ENCODE measurements at places on chromosomes 6 and 20.

GRCh38 chr6:100965067-100965466 is 83.9 kb upstream of the ASCC3 start:
- DNase-seq: no peak

DNA sequence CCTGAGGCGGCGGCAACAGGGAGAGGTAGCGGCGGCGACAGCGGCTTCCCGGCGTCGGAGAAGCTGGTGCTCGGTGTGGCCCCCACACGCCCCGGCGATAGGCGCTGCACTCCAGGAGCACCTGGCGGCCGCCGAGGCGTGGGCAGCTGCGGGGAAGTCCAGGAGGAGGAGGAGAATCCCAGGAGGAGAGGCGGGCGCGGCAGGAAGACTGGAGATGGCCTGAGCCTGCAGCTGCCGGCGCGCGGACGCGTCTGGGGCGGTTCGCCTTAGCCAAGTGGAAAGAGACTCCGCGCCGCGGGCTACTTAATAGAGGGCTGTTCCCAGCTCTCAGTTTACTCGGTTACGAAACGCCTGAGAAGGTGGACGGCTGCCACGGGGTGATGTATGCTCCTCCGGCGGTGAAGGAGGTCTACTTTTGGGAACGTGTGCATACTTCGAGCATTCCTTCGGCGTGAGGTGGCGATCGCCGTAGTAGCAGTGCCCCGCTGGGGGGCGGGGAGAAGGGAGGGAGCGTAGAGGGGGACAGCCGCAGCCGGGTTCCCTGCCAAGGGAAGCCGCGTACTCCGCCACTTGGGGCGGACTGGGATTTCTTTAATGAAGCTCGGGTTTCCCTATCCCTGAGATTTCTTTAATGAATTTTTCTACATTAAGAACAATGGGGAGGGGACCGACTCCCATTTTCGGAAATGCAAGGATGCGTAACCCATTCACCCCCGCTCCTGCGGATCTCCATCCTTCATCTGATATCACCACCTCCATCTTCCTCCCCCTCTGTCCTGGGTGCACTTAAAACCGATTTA is at the start of gene COL12A1:
Gene COL12A1, minus strand, starts transcription at position 278 of the 800 bp plus-strand sequence. CDS start 3,261 bp downstream, outside the sequence.
- no peak for DNase-seq

GRCh38 chr20:62745279-62745951 is 36.8 kb downstream of the NTSR1 start:
- no peak for DNase-seq

GRCh38 chr20:33923740-33924139 is 70.0 kb upstream of the RALY start:
- DNase-seq: no peak

- DNase-seq: no peak
Measured at GRCh38 chr6:7243179-7243981, 69.6 kb downstream of the SSR1 start.

DNA sequence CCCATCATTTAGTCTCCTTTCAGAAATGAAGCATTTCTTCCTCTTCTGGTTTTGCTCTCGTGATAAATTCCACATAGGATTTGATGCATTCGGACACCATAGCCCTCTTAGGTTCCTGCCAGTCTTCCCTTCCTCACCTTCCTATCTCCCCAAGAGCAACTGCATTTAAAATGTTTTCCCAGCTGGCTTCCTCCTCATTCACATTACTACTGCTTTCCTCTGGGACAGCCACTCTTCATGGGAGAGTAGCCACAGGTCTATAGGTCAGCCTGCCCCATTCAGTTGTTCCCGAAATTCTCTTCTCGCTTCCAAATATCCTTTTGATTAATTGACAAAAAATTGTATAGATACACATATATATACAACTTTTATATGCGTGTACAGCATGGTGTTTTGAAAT is 214.2 kb upstream of the PDE10A start:
- no peak for DNase-seq

GRCh38 chr20:49283703-49284625 is 6.1 kb upstream of the ZNFX1 start:
- no peak for DNase-seq

DNA sequence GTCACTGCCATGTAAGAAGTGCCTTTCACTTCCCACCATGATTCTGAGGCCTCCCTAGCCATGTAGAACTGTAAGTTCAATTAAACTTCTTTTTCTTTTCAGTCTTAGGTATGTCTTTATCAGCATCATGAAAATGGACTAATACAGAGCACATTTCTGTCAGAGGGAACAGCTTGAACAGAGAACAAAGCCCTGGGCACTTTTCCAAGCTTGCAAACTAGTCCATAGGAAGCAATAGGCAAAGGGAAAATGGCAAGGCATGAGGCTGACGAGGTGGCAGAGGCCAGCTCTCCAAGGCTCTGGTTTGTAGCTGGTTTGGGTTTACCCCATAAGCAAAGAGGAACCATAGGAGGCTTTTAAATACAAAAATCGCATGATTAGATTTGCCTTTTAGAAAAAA is 185.1 kb upstream of the HDDC2 start:
- no peak for DNase-seq

GRCh38 chr6:137772541-137773250 is 94.4 kb upstream of the TNFAIP3 start:
- DNase-seq: no peak

GRCh38 chr6:12012558-12013306 is 620 bp downstream of the HIVEP1 start:
- DNase-seq: peak; percentile 39

- no peak for DNase-seq
Measured at GRCh38 chr6:100344761-100345160, 120.0 kb downstream of the SIM1 start.

DNA sequence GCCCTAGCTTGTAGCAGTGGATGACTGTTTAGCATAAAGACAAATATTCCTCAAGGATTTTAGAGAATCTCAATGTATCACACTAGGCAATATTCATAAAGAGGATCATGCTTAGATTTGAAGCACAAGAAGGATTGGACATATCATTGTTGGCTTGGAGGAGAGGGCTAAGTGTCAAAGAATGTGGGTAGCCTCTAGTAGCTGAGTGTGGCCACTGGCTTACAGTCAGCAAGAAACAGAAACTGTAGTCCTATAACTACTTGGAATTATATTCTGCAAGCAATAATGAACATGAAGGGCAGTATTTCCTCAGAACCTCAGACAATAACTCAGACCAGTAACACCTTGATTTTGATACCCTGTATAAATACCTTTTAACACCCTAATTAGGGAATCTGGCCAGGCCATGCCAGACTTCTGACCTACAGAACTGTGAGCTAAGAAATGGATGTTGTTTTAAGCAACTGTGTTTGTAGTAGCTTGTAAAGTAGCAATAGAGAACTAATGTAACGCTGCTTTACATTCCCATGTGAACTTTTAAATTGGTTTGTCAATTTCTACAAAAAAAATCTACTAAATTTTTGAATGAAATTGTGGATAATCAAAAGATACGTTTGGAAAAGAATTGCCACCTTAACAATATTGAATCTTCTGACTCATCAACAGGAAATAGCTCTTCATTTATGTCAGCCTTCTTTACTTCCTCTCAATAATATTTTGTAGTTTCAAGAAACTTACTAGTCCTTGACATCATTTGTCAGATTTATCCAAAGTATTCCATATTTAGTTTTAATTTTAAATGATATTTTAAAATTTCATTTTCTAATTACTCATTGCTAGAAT is 65.2 kb upstream of the RSPO3 start:
- no peak for DNase-seq

DNA sequence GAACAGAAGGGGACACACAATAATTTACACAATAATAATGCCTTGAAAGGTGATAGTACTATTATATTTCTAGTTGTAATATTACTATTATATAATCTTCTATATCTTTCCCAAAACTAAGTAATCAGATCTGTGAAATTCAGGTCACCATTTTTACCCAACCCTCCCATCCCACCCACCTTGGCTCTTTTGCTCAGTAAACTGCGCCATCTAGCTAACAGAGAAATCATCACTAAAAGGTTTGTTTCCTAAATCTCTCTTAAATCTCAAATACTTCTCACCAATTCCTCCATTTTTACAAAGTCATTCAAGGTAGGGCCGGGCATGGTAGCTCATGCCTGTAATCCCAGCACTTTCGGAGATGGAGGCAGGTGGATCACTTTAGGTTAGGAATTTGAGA is 83.4 kb downstream of the CDK19 start:
- DNase-seq: no peak

DNA sequence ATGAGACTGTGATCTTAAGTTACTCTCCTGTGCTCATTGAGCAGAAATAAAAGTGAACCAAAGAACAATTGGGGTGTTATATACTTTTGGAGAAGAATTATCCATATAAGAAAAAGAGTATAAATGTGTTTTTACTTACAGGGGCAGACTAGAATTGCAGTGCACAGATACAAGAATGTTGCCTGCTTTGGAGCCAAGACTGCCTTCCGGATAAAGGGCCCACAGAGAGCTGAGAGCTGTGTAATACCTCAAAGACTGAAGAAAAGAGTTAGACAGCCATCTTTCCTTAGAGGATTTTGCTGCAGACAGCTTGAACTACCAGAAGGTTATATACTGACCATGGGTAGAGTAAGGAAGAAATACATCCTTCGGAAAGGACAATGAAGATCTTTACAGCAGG is 1235.5 kb upstream of the CITED2 start:
- DNase-seq: no peak

DNA sequence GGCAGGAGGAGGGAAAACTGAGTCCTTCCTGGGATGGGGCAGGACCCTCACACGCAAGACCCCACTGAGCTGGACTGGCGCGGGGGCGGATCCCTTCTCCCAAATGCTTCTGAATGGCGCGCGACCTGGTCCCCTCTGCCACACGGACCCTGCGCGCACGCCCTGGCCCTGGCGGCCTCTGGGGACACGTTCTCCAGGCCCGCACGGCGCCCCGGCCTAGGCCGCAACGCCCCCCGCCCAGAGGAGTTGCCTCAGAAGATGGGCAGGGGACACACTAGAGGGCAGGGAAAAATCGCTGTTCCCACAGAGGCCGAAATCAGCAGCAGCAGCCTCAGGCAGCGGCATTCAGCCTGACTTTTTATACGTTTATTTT is 45.2 kb upstream of the OSTM1 start:
- no peak for DNase-seq

- no peak for DNase-seq
Measured at GRCh38 chr6:45665859-45666258, 288.1 kb upstream of the SUPT3H start.

DNA sequence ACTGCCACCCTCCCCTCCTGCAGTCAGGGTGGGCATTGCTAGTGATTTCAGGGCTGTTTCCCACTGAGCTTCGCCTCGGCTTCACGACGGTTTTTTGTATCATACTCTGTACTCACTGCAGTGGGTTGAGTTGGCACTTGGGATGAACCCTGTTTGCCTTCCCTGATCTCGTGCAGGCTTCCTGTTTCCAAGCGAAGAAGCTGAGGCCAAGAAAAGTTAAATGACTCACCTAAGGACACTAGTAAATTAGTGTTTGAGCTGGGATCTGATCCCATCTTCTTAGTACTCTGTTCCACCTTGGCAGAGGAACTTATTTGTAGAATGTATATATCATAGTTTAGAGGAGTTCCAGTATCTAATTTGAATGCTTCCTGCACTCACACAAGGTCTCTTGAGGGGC is 50.3 kb upstream of the VSTM2L start:
- DNase-seq: no peak

GRCh38 chr6:35238843-35239289 is 20.7 kb upstream of the ZNF76 start:
- no peak for DNase-seq

DNA sequence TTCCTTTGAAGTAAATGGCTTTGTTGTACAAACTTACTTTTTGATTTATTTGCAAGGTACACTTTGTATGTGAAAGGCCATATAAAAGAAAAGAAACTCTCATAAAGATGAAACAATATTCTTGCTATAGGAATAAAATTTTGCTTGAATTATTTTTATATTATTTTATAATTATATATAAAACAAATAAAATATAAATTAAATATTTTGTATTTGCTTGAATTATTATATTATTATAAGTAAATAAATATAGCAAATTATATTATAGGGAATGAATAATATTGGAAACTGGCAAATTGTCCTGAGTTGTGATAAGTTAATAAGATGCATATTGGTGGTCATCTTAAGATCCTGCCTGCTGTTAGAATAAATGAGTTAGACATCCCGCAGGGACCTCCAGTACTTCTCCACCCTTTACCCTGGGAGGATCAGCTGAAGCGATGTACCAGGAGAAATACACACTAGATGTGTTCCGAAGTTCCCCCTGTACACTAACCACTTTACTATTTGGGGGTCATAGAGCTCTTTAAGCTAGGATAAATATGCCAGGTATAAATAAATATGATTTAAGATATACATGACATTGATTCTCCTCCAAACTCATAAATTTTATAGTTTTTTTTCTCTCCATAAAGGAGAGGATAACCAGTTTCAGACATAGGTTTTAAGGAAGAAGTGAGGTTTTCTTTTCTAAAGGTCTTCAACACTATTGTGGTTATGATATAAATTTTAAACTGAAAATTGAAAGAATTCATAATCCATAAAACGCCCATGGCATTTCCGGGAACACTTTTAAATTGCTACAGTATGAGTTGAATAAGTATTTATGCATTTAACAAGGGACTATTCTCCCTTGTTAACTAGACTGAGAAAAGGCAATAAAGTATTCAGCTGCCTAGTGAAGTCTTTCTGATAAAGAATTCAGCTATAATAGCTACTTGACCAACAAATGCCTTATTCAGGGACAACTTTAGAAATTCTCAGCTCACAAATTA is 486.3 kb upstream of the MARCKS start:
- DNase-seq: no peak

DNA sequence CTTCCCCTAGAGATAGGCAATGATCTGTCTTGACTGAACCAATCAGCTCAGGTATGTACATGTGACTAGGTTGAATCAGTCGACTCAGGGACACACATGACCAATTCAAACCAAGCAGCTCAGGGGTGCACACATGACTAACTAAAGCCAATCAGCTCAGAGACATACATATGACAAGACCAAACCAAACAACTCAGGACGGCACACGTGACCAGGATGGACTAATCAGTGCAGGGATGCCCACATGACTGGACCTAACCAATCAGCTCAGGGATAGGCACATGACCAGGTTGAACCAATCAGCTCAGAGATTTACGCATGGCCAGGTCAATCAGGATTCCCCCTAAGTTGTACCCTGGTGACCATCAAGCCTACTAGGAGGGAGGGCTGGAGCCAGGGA is 310.3 kb downstream of the CDH26 start:
- no peak for DNase-seq

DNA sequence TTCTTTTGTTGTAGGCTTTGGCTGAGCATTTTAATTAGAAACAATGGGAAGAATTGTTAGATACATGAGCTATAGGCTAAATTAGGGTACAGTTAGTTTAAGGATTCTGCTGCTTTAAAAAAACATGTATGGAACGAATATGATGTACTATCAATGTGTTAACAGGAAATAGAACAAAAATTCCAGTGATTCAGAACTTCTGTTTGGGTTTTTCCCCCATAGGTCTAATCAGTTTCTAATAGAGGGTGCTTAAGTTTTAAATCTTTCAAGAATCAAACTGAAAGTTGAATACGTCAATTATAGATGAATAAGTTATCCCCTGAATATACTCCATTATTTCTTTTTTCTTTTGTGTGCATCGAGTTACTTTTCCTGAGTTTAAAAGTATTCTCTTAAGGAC is 1.9 kb downstream of the TAB2 start:
- DNase-seq: no peak

All from stimulated activated CD8-positive, alpha-beta memory T cell treated with anti-CD3 and anti-CD28 coated beads, Interleukin-4, amount 100 ng/mL, for 1 hour (primary cell).